Activated CD8-positive, alpha-beta T cell treated with anti-CD3 and anti-CD28 coated beads for 36 hours (primary cell): ENCODE measurements at places on chromosomes 11 and 22. TPM values are rescaled to one million over a fixed set of nuclear protein-coding genes. Genes with fewer than 3 reads are reported as not detected.

Gene CEND1
- 0.25 TPM for total RNA-seq

Gene APOL5
- not detected for total RNA-seq

Gene UBQLNL
- total RNA-seq = not detected

Gene TECTA
- 0.41 TPM for total RNA-seq

Gene TBX10
- total RNA-seq = not detected

Gene OR5A1
- total RNA-seq = not detected
